GM23338 (cell line): ENCODE measurements at places on chromosomes 1 and 21.

DNA sequence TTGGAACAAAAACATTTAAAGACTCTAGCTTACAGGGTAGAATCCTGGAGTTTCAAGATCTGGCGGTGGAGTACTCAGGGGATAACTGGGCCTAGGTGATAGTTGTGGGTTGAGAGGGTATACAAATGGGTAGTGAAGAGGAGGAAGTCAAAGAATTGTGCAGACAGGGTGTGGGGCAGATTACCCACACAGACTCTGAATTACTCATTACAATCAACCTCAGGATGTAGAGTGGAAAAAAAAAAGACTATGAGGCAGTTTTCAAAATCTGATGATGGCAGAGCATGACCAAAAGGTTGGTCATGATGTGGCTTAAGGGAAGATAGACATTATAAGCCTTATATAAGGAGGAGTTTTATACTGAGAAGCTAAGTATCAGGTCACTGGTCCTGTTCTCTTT is 44.1 kb upstream of the GLIS1 start:
- no peak for DNase-seq

- no peak for DNase-seq
These were observed 79.3 kb upstream of the ETV3 start for GRCh38 chr1:157217486-157217885.

DNA sequence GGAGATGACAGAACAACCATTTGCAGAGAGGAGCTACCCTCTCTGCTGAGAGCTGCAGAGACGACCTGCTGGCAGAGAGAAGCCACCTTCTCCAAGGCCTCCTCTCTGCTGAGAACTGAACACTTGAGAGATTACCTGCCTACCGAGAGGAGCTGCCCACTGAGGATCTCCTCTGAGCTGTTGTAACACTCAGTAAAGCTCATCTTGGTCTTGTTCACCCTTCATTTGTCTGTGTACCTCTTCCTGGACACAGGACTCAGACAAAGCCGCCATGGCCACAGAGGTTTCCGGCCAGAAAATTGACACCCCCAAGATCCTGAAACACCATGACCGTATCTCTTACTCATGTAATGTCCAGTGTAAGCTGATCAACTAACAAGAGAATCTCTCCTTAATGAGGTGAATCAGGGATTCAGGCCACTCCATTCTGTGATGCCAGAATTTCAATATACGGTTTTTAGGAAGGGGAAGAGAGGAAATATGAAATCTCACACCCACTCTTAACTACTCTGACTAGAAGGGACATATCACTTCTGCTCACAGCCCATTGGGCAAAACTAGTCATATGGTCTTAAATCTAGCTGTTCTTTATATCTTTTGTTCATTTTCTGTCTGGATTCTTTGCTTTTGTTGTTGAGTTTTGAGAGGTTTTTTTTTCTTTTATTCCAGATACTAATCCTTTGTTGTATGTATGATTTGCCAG is 83.8 kb downstream of the RHOU start:
- no peak for DNase-seq

GRCh38 chr1:40153073-40153770 is 8.0 kb upstream of the RLF start:
- DNase-seq, result peak; percentile 73

- DNase-seq, result no peak
These were observed 92.9 kb downstream of the LAMC2 start for GRCh38 chr1:183278739-183279591.

DNA sequence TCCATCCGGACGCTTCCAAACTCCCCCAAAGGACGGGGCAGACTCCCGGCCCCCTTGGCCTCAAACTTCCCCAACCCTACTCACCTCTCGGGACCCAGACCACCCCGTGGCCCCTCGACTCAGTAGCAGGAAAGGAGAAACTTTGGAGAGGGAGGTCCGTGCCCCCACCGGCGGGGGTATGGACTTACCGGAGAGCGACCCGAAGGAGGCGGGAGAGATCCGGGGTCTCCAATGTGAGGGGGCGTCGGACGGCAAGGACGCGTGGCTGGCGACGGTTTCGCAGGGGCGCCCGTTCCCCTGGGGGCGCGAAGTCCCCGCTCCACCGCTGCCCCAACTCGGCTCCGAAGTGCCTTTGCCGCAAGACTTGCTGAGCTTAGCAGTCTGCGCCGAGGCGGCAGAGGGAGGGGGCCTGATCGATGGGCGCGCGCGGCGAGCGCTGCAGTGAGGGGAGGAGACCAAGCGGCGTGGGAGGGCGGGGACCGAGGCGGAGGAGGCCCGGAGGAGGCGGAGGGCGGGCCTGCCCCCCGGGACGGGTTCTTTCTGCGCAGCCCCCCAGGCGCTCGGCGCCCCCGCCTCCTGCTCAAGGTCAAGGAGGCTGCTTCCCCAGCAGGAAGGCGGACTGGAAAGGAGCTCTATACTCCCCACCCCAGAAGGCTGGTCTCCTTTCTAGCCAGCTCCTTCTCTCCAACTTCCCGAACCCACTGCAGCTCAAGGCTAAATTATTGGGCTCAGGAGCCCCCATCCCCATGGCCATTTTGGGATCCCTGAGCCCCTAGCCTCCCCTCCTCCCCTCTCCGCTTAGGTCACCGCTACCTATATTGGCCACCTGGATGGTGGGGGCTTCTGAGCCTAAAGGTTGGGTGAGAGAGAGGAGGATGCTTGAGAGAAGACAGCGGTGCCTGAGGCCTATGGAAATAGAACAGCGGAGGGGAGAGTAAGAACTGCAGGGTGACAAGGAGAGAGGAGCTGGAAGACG is at the start of gene SYT2:
Gene SYT2 (minus strand): TSS at position 385 of the 976 bp plus-strand sequence. CDS start 104,682 bp downstream, outside the sequence.
- DNase-seq, result peak; percentile 78

DNA sequence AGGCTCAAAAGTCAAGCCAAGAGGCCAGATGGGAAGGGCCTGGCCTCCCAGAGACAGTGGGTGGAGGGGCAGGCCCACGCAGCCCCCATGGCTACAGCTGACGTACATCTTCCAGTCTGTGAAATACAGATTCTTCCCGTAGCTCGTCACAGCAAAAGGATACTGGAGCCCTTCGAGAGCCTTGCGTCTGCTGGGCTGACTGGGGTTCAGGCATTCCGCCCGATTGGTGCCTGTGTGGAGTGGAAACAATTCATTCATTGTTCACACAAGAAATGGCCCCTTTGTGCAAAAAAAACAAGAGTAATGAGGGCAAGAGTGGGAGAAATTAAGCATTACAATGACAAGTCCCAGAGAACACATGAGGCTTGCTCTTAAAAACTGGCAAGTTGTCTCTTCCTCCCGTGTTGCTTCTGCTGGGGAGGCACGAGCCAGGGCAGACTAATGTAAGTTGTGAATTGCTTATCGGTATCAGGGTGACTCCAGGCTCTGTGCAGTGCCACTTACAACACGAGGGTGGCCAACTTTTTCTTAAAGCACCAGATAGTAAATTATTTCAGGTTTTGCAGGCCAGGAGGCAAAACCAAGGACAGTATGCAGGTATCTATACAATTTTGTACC is 85.1 kb downstream of the NID1 start:
- DNase-seq, result no peak

- peak; percentile 92 for DNase-seq
These were observed 1.8 kb upstream of the CDKN2C start for GRCh38 chr1:50968158-50968820.

GRCh38 chr21:18951271-18952038 is 547.9 kb upstream of the TMPRSS15 start:
- peak; percentile 93 for DNase-seq

DNA sequence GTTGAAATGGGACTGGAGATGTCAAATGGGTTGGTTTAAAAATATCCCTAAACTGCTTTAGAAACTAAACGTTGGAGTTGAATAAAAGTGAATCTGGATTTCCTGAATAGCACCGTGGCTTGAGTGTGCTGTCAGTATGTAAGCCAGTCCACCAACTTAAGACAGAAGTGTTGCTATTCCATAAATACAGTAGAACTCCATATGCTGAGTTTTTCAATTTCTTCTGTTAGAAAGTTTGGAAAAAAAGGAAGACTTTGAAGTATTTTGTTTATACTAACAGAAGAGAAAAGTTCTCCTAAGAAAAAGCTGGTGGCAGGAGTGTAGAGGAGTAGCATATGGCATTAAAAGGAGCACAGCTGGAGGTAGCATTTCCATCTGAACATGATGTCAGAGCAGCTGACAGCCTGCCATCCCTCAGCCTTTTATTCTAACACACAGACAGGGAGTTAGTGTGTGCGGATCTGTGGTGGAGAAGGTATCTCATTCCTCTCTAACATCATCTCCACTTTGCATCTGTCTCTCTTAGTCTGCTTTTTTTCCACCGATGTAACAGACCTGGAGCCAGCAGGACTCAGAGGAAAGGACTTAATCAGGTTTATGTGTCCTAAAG is at the start of gene ZBTB18:
Gene ZBTB18 (plus strand): TSS at position 449 of the 610 bp plus-strand sequence. CDS start 149 bp downstream, at position 598.
- peak; percentile 52 for DNase-seq

- DNase-seq, result peak; percentile 69
These were observed 60.5 kb downstream of the SYT2 start for GRCh38 chr1:202649553-202650392.

DNA sequence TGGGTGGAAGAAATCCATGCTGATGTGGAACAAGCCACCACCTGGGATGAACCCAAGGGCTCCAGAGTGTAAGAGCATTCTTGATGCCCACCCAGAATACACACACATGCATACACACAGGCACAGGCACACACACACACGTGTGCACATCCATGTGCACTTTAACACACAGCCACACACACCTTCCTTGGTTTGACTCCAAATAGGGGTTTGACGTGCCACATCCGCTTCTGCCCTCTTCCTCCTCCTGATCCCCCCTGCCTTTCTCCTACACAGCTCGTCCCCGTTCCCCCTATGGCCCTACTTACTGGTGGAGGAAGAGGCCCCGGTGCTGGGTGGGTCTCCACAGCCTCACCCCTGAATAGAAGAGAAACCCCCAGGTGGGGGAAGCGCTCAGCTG is 16.0 kb downstream of the SPATA21 start:
- DNase-seq, result no peak

DNA sequence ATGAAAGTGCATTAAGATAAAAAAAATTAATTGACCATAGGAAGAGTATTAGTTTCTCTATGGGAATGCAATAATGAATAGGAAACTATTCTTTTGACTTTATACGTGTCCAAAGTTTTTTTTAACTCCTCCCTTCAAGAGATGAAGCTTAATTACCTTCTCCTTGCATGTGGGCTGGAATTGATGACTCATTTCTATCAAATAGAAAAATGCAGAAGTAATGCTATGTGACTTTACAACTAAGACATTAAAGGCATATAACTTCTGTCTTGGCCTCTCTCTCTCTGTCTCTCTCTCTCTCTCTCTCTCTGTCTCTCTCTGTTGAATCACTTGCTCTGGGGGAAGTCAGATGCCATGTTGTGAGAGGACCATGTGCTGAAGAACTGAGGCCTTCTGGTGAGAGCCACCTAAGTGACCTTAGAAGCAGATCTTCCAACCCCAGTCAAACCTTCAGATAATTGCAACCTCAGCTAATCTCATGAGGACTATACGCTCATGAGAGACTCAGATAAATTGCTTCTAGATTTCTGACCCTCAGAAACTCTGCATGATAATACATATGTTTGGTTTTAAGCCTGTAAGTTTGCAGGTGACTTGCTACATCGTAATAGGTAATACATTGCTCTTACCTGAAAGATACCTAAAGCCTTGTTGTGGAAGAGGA is 414.2 kb downstream of the KCNT2 start:
- DNase-seq, result no peak

DNA sequence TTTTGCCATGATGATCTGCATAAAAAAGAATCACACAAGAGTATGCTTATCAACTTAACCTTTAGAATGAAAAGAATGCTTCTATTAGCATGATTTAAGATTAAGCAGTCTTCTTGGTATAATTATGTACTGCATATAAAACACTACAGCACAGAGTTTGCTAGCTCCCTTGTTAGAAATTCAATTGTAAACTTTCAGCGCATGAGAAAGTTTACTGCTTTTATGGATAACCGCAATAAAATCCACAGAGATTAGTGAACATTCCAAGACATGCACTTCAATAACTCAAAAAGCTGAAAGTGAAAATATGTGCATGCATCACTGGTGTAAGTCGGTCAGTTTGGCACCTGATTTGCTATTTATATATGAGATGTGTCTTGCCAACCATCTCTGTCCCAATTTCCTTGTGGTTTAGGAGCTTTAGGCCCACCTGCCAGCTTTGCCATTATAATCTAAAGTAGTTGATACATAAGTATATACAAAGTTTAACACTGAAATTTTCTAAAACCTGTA is 16.9 kb downstream of the CCT8 start:
- DNase-seq, result no peak

DNA sequence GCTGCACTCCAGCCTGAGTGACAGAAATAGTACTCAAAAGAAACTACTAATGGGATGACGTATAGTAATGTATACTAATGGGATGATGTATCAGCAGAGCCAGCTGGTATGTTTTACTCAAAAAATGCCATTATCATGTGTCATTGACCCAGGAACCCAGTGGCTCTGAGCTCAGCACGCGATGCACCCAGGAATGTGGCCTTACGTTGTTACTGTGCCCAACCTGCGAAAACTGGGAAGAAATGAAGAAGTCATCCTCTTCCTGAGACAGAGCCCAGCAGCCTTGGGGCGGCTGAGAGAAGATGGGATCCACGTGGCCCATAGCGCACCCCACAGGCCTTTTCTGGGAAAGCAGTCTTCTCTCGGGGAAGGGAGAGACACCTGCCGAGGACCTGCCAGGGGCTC is 8.8 kb downstream of the UBE2J2 start:
- DNase-seq, result peak; percentile 84

GRCh38 chr21:45528981-45529784 is 13.1 kb downstream of the SLC19A1 start:
- DNase-seq, result no peak
